ENCODE measurements at places on chromosomes 13 and 19. TPM values are rescaled to one million over a fixed set of nuclear protein-coding genes. Genes with fewer than 3 reads are reported as not detected.

The CYP2A6 gene
- polyA plus RNA-seq = not detected

The PLPPR3 gene
- polyA plus RNA-seq = 0.56 TPM

DNA sequence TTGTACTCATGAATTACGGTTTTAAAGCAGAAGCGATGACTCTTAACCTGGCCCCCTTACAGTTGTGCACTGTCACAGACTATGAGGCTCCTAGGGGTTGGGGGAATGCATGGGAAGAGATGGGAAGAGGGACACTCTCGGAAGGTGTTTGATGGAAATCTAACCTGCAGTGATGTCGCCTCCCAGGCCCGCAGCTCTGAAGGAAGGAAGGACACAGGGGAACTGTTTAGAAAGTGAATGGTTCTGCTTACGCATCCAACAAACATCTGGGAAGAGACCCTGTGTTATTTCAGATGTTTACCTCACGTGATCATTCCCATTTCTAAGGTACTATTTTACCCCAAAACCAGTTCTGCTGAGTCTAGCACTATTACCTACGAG is 48.0 kb upstream of the SLC7A9 start:
- no peak for DNase-seq

GRCh38 chr13:94343243-94343585 is 136.3 kb downstream of the DCT start:
- no peak for DNase-seq

DNA sequence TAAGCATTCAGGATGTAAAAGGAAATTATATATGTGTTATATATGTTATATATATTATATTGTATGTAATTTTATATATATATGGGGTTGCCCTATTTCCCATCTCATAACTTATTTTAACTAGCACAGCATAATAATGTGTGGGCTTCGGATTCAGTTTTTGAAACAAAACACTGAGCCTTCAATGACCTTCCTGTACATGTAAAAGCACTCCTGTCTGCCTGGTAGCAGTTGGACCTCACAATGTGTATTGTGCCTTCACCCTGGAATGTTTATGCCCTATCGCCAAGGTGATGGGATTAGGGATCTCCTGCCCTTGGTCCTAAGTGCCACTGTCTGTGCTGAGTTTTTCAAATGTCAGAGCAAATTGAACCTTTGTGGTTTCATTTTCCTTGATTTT is 968.8 kb downstream of the TUBA3C start:
- no peak for DNase-seq

Measured in BJ (cell line).